ENCODE measurements at places on chromosomes 6 and 20.

DNA sequence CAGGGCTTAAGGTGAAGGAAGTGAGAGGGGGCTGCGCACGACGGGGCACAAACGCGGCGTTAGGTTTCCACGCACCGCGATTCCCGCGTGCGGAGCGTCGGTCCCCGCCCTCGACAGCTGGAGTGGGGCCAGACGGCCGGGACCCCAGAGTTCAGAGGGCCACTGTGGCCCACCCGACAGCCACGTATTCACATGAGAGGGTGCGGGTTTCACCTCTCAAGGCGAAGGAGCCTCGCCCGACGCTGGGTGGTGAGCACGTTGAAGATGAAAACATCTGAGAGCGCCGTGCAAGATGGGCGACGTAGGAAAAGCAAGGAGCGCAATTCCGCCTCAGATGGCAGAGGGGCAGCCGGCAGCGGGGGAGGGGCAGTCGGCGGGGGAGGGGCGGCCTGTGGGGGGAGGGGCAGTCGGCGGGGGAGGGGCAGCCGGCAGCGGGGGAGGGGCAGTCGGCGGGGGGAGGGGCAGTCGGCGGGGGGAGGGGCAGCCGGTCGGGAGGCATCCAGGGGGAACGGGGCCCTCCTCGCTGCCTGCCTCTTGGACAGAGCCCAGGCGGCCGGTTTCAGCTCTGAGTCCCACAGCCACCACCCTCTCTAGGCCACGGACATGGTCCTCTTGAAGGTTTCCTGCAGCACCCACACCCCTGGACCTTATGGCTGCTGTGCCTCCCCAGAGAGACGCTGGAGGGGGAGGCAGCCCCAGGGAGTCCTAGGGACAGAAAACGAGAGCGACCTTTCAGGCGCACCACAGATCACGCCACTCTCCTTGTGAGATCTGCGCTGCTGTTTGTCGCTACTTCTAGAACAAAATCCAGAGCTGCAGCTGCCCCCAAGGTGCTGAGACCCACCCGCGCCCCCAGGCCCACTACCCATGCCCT, 113.7 kb downstream of the DLL1 start:
- no peak for DNase-seq

DNA sequence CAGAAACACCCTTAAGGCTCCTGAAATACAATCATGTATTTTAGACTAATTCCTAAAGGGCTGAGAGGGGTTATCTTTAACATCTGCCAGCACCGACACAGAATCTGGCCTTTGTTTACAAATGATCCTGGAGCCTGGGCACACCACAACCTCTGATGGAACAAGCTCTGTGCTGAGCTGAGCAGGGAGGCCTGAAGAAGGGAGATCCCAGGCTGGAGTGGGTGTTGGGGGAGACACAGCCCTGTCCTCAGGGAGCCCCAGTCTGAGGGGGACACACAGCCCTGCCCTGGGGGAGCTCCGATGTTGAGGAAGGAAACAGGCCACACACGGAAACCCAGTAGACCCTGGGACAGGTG, 130.5 kb downstream of the VEGFA start:
- no peak for DNase-seq

- no peak for DNase-seq
Measured at GRCh38 chr20:4493386-4493785, 228.3 kb upstream of the PRND start.

DNA sequence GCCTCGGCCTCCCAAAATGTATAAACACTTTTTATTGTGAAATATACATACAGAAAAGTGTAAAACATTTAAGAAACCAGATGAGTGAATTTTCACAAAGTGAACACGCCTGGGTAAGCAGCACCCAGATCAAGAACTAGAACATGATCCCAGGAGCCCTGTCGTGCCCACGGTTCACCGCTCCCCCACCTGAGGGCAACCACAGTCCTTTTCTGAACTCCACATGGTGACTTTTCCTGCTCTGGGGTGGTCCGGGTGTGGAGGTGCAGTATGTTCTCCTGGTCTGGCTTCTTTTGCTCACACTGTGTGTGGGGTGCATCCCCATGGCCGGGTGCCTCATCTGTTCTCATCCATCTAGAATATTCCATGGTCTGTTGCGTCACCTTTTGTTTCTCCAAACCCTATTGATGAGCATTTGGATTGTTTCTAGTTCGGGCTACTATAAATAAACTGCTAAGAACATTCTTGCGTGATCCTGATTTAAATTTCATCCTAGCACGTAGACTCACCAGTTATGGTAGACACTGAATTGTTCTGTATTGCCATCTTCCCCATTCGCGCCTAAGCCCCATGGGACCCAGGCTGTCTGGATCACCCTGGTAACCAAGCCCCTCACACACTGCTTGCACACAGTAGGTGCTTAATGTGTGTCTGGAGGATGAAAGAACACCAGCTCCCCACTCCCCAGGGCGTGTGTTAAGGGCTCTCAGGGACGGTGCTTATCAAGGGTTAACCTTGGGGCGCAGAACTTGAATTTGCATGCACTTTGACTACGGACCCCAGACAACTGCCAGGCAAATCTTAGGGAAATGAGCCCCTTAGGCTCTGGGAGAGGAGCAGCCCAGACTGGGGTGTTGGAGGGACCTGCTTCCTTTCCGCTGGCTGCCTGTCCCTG, 56.2 kb downstream of the CTCFL start:
- no peak for DNase-seq

GRCh38 chr6:151327101-151327500, 64.3 kb downstream of the ZBTB2 start:
- DNase-seq = no peak

GRCh38 chr6:29886701-29887100, 55.6 kb upstream of the HLA-A start:
- DNase-seq = no peak

DNA sequence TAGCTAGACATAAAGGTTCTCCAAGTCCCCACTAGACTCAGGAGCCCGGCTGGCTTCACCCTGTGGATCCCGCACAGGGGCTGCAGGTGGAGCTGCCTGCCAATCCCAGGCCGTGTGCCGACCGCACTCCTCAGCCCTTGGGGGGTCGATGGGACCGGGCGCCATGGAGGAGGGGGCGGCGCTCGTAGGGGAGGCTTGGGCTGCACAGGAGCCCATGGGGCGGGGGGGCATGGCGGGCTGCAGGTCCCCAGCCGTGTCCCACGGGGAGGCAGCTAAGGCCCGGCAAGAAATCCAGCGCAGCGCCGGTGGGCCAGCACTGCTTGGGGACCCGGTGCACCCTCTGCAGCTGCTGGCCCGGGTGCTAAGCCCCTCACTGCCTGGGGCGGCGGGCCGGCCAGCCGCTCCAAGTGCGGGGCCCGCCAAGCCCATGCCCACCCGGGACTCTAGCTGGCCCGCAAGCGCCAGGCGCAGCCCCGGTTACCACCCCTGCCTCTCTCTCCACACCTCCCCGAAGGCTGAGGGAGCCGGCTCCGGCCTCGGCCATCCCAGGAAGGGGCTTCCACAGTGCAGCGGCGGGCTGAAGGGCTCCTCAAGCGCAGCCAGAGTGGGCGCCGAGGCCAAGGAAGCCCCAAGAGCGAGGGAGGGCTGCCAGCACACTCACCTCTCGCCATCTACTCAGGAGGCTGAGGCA, 26.5 kb upstream of the ID1 start:
- DNase-seq = no peak

- no peak for DNase-seq
Measured at GRCh38 chr6:104284872-104285271, 574.8 kb downstream of the HACE1 start.

DNA sequence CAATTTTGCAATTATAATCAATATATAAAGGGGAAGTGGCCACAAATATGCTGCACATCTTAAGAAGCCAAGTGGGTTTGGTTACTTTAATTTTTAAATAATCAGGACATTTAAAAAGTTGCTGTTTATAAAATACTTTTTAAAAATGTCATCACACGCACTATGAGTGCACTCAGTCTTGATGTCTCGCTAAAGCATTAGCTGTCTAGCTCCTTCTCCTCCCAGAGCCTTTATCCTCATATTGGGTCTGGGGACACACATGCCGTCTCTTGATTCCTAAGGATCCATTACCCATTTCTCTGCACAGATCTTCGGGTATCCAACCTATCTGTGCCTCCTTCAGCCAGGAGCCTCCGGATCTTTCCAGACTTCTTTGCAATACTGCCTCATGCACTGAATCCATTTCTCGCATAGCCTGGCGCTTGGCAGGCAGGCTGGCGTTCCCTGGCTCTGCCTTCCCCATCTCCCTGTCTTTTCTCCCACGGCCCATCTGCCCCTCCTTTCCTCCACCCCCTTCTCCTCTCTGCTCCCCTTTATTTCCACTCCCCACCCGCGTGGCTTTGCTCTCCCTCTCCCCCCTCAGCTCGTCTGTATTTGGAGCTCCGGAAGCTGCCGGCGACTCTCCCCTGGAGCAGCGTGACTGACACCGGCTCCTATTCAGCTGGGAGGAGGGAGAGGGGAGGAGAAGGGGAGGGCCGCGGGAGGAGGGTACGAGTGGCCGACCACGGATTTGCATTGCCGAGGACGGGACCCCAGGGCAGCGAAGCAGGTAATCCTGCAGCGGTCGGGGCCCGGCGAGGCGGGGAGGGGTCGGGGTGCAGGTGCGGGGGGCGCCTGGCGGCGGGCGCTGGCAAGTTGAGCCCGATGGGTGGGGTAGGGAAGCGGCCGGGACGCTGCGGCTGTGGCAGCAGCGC, at the start of gene CAP2:
Gene CAP2 (plus strand): TSS at position 618 of the 914 bp plus-strand sequence. CDS start 27,961 bp downstream, outside the sequence.
- no peak for DNase-seq

GRCh38 chr20:36181934-36182603, 27.5 kb downstream of the EPB41L1 start:
- no peak for DNase-seq

DNA sequence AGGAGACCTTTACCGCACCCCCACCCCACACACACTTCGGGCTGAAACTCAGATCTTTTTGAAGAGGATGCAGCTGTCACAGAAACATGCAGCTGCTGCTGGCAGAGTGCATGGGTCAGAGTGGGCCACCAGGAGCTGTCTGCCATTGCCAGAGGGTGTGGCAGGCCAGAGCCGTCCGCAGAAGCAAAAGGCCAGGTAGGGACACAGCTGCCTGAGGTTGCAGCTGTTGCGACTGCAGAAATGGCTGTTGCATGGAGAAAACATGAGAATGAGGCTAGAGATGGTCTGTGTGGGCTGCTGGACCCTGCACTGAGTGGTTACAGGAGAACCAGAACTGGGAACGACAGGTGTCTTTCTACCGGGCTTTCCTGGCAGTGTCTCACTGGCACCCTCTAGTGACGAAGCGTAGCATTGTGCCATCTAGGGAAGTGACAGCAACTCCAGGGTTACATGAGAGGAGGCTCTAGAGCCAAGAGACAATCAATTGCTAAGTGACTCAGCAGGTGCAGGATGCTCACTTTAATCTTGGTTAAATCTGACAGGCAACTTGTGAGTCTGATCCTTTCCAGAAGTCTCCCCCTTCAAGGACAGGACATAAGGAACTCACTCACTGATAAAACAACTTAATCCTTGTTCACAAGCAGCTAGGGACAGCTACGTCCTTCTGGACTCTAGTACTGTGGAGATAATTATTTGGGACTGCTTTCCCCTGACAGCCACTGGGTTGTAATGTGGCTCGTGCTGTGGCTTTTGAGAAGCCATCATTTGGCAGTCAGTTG, 29.1 kb upstream of the SERPINB9 start:
- peak; percentile 58 for DNase-seq

DNA sequence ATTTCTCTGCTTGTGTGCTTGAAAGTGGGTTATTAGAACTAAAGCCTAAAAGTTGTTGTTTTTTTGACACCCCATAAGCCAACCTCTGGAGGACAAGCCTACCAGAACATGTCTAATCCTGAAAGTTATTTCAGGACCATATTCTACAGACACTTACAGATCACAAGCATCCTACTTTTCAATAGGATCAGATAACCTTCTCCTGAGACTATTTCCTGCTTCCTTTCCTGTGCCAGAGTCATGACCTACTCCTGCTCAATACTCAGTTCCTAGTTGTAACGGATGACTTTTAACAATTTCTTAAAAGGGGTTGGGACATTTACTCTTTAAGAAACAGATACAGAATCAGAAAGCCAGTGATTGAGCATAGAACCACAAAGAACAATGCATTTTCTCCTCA, 5.3 kb upstream of the FILIP1 start:
- DNase-seq = no peak

All from T-helper 22 cell (primary cell).